ENCODE measurements at places on chromosomes 4 and X. TPM values are rescaled to one million over a fixed set of nuclear protein-coding genes. Genes with fewer than 3 reads are reported as not detected.

The MED14 gene
- total RNA-seq: 23.9 TPM

- DNase-seq: no peak
Observed at GRCh38 chr4:140865253-140866217, 109.3 kb upstream of the TBC1D9 start.

The SMR3B gene
- not detected for total RNA-seq

DNA sequence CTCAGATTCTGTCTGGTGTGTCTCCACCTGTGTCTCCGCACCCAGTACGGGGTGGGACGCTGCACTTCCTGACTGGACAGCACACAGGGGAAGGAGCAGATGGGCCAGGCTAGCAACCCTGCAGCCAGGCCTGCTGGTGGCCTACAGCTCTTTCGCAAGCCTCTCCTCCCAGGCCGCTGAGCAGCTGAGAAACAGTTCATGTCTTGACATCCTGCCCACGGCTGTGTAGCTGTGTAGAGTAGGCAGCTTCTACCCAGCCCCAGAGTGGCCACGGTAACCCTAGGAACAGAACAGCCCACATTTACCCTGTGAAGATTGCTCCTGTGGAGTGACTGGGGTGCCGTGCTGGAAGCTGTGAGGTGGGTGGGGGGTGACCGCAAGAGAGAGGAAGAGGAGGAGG lies 38.9 kb downstream of the CCNQ start:
- no peak for DNase-seq

GRCh38 chrX:7109049-7109531 lies 38.4 kb upstream of the STS start:
- no peak for DNase-seq

DNA sequence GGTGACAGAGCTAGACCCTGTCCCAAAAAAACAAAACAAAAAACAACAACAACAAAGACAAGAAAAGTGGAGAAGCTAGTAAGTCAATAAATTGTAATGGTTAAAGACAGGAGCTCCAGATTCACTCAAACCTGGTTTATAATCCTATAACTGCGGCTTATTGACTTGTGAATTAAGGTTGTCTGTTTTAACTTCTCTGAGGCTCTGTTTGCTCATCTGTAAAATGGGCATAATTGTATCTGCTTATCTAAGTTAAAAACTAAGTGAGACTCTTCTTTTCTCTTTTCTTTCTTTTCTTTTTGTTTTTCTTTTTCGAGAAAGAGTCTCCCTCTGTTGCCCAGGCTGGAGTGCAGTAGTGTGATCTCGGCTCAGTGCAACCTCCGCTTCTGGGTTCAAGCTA lies 84.9 kb downstream of the SOWAHB start:
- DNase-seq: no peak

DNA sequence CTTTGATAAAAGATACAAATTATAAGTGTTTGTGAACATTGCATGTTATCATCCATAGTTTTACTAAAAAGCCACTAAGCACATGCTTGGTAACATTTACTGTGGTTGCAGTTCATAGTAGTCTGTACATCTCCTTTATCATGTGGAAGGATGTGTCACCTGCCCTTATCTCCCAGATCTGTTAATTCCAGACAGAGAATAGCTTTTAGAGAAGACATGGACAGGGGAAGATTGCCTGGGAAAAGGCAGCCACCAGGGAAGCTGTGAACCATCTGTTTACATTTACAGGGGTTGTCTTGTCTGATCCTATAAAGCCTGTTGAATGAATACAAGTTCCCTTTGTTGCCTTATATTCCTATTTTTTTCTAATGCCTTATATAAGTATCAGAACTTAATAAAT lies 396.0 kb downstream of the FAT4 start:
- no peak for DNase-seq

The FAM53A gene
- total RNA-seq: 0.82 TPM

GRCh38 chr4:114265342-114265741 lies 285.9 kb upstream of the ARSJ start:
- DNase-seq: no peak

GRCh38 chrX:72304877-72305276 lies 837 bp downstream of the CITED1 start:
- no peak for DNase-seq

- peak; percentile 54 for DNase-seq
Observed at GRCh38 chr4:7867191-7867590, 72.5 kb downstream of the AFAP1 start.

DNA sequence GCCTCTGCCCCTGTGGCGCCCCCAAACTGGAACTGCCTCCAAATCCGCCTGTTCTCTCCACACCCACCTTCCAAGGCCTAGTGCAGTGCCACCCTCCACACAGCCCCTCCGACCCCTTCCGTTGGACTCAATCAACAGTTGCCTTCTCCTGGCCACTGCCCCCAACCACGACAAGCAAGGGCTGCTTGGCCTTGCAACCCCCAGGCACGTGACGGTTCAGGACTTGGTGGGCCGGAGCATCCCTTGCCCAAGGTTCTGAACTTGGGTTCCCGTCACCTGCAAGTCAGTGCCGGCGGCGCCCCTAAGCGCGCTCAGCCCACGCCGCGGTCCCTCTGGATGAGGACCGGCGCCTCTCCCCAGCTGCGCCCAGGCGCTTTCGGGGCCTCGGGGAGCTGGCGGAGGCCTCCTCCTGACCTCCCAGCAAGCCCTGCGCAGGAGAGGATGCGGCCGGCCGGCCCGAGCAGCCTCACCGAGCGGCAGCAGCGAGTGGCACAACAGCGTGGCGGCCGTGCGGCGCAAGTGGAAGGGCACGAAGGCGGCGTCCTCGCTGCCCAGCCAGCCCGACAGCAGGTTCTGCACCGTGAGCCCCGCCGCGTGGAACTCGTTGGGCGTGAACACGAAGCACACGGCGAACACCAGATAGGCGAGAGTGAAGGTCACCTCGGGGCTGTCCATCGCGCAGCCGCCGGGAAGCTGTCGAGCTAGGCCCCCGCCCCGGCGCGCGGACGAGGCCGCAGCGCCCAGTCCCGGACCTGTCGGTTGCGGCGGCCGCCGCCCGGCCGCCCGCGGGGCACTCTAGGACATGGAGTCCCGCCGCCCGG lies 750 bp downstream of the TMEM129 start:
- DNase-seq: no peak

The NAP1L2 gene
- total RNA-seq: 7.5 TPM

DNA sequence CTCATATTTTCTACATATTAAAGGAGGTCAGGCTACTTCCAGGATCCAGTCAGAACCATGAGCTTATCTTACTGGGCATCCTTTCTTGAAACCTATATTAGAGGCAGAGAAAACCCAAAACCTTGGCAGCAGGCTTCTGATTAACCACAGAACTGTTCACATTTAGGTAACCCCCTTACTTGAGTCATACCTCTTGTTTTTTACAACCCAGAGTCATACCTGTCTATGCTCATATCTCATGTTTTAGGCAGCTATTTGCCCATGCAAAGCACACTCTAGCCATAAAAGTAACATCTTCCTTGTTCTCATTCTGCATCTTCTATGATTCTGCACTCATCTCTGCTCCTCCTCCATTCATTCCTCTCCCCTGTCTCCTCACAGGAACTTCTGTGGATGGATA lies 138.0 kb upstream of the SMIM31 start:
- no peak for DNase-seq

DNA sequence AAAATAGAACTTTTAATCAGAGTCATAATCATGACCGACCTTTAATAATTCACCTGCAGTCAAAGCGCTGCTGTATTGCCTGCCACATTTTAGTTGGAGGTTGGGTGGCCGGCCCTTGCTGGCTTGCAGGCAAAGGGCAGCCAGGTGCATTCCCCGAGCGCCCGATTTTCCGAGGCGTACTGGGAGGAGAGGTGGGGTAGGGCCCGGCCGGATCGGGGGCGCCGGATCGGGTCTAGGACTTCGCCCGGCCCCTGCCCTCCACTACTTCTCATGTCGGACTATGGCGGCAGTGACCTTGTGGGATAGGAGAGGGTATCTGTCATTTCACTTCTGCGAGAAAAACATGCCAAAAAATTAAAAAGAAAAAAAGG lies 2.5 kb upstream of the RS1 start:
- DNase-seq: peak; percentile 66

- peak; percentile 32 for DNase-seq
Observed at GRCh38 chr4:2337896-2338295, 76.0 kb upstream of the MXD4 start.

The CUL4B gene
- 46.2 TPM for total RNA-seq

GRCh38 chr4:56803471-56803870 lies 18.0 kb downstream of the SPINK2 start:
- DNase-seq: no peak
